ENCODE measurements at places on chromosomes 13 and 19. TPM values are rescaled to one million over a fixed set of nuclear protein-coding genes. Genes with fewer than 3 reads are reported as not detected.

GRCh38 chr19:2331601-2332246, 3.2 kb downstream of the SPPL2B start:
- DNase-seq: no peak

The ICAM1 gene
- not detected for polyA plus RNA-seq

DNA sequence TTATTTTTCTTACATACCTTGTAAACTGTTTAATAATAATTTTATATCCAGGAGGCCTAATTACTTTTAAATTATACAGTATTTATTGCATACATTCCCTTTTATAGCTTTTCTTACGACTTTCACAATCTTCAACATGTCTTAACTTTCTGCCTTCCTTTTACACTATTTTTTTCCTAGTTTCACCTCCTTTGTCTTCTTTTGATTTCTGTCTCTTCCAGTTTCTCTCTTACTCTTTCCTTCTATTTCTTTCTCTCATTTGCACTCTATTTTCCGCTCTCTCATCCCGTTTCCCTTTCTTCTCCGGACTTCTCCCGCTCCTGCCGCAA, 11.5 kb downstream of the ZNF552 start:
- DNase-seq: no peak

DNA sequence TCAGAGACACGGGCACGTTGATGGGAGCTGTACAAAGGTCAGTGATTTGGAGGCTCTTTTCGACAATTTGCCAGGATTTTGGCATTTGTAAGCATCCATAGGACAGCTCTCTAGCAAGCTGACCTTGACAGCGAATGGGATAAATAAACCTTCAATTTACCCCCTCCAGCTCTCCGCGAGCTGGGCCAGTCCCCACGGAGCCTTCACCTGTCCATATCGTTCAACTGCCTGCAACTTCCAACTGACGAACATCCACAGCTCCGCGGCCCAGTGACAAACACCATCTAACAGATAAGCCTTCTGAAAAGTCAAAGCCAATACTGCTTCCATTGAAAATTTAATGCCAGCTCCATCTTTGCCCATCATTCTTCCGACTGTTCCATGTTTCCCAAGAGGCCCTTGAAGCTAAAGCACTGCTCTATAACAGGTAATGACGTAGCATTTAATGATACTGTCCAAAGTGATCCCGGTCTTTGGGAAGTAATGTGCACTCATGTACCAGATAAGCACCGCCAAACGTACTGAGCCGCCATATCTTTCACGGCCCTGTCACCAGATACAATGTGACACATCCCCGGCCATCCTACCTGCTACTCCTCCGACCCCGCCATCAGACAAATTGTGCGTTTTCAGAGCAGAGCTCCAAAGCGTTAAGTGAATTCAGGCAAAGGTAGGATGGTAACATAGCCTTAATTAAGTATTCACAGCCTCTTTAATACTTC, 365.3 kb upstream of the ZNF507 start:
- DNase-seq: no peak

- no peak for DNase-seq
Measured at GRCh38 chr19:7426986-7427385, 61.8 kb downstream of the PEX11G start.

DNA sequence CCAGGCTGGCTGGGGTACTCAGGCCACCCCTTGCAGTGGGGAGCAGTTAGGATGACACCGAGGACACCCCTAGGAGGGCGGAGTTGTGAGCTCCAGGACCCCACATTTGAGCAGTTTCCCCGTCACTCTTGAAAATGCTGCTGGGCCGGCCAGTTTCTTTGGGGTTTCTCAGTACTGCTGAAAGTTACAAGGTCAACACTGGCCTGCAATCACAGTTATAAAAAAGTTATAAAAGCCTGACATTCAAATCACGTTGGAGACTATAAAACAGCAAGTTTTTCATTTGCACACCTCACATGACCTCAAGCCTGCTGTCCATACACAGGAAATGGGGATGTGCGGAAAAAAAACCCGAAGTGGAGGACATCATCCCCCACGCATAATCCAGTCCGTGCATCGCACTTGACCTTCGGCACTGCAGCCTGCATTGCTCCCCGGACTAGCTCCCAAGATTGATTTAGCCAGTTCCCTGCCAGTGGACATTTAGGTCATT, 27.0 kb downstream of the DNM2 start:
- no peak for DNase-seq

The RXFP2 gene
- polyA plus RNA-seq: not detected

The MAMSTR gene
- polyA plus RNA-seq: 0.21 TPM

DNA sequence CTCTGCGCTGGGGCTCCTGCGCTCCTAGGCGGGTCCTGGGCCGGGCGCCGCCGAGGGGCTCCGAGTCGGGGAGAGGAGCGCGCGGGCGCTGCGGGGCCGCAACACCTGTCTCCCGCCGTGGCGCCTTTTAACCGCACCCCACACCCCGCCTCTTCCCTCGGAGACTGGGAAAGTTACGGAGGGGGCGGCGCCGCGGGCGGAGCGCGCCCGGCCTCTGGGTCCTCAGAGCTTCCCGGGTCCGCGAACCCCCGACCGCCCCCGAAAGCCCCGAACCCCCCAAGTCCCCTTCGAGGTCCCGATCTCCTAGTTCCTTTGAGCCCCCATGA, at the start of gene GJB2:
Gene GJB2, minus strand, starts transcription at position 103 of the 326 bp plus-strand sequence. CDS start 3,357 bp downstream, outside the sequence.
- DNase-seq: no peak

- no peak for DNase-seq
Measured at GRCh38 chr13:94548382-94548781, 47.6 kb downstream of the TGDS start.

DNA sequence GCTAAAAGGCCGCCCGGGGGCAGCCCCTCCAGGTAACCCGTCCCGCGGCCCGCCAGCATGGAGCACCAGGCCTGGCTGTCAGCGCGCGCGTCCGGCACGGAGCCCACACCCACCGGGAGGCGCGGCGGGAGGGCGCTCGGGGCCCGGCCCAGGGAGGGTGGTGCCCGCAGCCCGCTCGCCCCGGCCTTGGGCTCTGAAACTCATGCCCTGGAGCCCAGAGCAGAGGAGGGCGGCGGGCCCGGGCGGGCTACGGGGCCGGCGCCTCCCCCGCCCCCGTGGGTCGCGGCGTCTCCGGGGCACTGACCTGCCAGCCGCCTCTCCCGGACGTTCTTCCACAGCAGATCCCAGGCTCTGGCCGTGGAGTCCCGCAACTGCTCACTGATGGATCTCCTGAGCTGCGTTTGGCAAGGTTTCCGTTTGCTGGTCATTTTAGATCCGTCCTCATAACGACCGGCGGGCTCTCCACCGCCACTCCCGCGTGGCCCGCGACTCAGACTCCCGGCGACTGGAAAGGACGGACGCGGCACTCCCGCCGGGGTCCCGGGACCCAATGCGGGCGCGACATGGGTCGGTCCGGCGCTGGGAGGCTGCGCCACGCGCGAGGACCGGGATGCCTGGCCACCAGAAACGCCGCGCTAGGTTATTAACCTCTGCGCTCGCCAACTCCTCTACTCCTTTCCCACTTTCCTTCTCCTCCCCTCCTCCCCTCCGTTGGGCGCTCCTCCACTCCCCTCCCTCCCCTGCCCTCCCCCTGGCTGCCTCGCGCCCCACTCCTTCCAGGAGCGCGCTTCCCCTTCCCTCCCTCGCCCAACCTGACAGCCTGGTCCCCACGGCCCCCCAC, 64.7 kb upstream of the STARD13 start:
- no peak for DNase-seq

GRCh38 chr13:44739539-44739938, 163.4 kb upstream of the TSC22D1 start:
- no peak for DNase-seq
